NB4 (cell line): ENCODE measurements at places on chromosomes 3 and 15.

DNA sequence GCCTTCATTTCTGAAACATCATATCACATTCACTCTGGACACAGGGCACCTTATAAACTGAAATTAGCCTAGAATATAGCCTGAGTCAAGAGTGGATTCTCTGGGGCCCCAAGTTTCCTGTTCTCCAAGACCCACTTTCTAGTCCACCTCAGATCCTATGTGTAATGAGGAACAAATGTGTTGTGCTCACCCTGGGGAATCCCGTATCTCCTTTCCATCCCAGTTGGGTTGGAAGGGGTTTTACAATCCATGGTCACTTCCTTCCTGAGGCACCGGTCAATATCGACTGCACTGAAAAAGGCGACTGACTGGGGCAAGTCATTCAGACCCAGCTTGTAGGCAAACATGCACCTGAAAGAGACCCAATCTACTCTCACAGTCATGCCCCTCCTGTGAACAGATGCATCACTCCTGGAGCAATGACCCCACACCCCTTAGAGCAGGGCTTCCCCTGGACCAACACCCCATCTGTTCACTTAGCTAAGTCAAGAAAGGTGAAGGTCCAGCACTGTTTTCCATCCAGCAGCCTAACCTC is 17.4 kb downstream of the POLG start:
- DNase-seq, result no peak

DNA sequence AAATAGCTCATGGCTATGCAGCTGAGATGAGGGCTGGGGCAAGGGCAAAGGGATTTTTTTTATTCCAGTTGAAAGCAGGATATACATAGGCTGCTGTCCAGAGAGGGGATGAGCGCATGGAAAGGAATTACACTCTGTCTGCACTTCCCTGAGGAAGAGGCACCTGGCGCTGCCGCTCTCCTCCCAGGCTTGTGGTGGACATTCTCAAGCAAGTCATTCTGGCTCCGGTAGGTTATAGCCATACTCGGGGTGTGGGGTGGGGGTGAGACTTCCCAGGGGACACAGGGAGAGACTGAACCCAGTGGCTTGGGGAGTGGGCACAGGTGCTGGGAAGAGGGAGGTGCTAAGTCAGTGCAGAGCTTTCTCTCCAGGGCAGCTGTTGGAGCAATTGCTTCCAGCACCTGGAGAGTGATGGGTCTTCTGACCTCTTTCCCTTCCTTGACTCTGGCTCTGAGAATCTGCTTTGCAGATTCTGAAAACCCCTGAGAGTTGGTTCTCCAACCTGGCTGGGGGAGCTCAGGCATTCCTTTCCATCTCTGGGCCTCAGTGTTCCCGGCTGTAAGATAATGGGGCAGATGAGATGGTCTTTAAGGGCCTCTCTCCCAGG is 24.3 kb downstream of the CYP8B1 start:
- DNase-seq, result no peak

DNA sequence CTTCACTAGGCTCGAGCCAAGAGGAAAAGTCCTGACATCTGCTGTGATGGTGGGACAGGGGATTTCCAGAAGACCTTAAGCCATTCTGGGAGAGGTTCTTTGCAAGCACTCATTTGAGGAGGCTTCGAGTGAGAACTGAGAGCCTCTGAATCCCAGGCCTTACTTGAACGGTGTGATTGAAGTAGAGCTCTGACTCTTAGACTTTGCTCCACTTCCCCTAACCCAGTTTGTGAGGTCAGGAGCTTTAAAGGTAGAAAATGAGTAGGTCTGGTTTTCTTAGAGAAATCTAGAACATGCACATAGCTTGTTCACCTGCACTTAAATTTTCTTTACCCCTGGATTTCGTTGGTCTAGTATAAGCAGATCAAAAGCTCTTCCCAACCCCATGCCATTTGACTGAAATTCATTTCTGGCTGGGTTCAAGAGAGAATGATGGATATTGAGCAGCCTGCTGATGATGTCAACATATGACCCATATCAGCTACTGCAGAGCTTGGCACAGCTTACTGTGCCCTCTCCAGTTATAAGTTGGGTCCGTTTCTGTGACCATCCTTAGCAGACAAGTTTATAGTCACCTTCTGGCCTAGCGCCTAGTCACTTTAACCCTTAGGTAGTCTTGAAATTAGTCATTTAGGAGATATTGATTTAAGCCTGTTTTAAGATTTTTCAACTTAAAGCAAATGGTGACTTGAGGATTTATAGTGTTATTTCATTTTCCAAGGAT is 229.2 kb upstream of the CHRM5 start:
- no peak for DNase-seq

- DNase-seq, result no peak
Measured at GRCh38 chr3:157746391-157746790, 243.2 kb upstream of the VEPH1 start.

DNA sequence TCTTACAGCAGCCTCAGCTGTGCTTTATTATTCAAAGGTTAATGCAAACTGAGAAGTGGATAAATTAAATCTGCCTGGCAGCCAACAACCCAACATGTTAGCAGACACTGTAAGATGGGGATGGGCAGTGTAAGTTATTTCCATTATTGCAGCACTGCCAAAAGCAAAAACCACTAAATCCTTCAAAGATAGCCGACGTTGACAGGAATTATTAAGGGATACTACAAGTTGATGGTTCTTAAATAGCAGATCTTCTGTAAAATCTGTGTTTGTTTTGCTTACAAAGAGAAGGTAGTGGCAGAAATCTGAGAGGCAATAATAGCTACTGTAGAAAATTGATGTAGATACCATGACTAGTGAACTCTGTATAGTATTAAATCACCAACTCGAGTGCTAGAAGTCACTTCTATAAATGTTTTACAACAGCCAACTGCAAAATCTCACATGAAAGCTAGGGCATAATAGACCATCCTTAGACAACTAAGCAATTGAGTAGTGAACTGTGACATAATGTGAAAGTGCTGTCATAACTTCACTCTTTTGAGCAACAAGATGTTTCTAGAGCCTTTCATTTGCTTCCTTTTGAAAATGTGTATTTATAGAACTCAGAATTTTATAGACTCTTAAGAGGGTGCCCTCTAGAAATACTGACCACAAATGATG is 278.6 kb downstream of the UBE2E2 start:
- DNase-seq, result no peak

DNA sequence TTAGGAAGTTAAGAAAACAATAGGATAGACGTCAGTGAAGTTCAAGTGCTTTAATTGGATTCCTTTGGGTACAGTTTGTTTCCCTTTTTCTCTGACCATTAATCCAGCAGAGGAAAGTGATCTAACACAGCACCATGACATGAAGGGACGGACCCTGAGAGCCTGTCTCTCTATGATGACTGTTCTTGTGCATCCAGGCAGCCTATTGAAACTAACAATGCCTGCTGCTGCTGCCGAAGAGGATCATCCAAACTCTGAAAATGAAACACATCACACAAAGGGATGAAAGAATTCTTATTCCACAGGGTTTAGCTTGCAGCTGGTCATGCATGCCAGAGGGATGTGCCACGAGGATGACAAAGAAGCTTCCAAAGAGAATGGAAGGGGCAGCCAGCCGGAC is 75.5 kb downstream of the ZBTB20 start:
- DNase-seq, result no peak

DNA sequence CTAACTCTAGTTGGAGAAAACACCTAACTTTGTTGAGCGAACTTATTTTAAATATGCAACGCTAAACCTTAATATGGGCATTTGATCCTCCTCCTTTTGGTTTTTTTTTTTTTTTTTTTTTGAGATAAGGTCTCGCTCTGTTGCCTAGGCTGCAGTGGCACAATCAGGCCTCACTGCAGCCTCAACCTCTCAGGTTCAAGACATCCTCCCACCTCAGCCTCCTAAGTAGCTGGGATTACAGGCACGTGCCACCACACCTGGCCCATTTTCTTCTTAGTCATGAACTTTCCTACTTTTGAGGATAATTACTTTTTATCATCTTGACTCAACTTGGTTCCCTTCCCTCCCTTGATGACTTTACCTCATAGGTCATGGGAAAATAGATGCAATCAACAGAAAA is 3.9 kb downstream of the NUSAP1 start:
- DNase-seq, result no peak

- DNase-seq, result no peak
Measured at GRCh38 chr3:141427764-141428163, 59.1 kb upstream of the RASA2 start.

- no peak for DNase-seq
Measured at GRCh38 chr15:59157396-59157795, 49.2 kb upstream of the LDHAL6B start.

DNA sequence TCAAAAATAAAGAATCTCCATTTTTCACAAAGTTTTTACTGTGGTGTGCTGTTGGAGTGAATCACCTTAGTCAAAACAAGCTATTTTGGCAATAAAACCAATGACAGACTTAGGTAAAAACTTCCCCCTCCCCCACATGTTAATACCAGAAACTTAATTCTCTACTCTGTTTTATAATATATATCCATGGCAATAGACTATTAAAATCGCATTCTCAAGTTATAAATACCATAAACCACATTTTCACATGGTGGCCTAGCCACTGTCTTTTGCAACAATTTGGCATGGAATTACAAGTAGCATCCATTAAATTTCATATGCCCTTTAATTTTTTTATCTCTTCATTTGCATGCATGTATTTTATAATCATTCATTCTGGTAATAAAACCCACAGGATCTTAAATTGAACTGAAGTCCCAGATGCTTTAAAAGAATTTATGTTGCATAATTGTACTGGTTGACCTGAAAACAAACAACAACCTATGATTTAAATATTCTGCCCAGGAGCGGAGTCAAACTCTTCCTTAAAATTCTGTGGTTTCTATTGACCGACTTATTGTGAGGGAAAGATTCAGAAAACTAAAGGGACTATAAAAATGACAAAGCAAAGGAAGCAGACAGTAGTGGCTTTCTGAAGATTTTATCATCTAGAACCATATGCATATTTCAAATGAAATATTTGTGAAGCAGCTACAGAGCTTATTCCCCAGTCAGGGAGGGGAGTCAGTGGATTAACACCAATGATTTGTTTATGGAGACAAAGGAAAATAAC is 229.0 kb upstream of the TBL1XR1 start:
- no peak for DNase-seq

- DNase-seq, result no peak
Measured at GRCh38 chr3:24149032-24149431, 203.9 kb downstream of the NR1D2 start.

- DNase-seq, result no peak
Measured at GRCh38 chr15:88344786-88345185, 88.2 kb upstream of the NTRK3 start.

- no peak for DNase-seq
Measured at GRCh38 chr15:92460023-92460422, 66.3 kb downstream of the ST8SIA2 start.

GRCh38 chr3:109731639-109732473 is 394.5 kb upstream of the DPPA4 start:
- DNase-seq, result peak; percentile 47

- peak; percentile 6 for DNase-seq
Measured at GRCh38 chr3:114624571-114625181, 330.8 kb downstream of the TIGIT start.

DNA sequence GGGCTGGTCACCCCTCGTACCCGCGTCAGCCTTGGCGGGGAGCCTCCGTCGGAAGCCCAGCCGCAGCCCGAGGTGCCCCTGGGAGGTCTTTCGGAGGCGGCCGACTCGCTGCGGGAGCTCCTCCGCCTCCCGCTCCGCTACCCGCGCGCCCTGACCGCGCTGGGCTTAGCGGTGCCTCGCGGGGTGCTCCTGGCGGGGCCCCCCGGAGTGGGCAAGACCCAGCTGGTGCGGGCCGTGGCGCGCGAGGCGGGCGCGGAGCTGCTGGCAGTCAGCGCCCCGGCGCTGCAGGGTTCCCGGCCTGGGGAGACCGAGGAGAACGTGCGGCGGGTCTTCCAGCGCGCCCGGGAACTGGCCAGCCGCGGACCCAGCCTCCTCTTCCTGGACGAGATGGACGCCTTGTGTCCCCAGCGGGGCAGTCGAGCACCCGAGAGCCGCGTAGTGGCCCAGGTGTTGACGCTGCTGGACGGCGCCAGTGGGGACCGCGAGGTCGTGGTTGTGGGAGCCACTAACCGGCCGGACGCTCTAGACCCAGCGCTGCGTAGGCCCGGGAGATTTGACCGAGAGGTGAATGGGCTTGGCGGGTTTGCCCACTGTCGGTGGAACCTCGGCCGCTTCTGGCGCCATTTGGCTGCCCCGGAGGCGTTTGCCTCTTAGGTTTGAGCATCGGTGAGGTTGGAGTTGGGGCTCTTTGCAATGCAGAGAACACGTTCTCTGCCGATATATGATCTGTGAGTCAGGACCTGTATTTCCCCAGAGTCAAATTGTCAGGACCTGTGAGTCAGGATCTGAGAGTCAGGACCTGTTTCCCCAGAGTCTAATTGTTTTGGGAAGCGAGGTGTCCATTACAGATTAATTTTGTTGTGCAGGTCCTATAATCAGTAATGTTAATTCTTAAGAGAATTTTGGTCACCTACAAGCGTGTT is 24.9 kb upstream of the GATM start:
- DNase-seq, result peak; percentile 66

DNA sequence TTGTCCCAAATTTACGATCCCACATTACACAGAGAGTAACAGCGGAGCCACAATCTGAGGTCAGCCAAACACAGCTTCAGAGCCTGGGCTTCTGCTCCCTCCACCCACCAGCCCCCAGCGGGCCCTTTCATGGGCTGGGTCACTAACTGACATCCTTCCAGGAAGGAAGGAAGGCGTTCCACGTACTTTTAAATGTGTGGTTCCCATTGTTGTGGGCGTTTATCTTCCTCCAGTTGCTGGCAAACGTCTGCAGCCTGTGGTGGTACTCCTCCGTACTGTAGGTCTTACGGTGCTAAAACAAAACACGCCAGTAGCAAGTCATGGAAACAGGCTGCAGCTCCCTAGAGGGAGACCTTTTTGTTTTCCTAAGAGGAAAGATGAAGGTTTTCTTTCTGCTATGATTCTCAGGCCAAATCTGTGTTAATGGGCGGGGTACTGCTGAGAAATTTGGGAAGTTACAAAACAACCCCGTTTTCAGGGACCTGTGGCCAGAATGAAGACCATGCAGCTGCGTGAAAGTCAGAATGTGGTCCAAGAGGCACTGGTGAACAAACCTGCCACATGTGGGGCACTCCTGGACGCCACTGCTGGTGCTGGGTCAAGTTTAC is 7.6 kb downstream of the CTSH start:
- peak; percentile 95 for DNase-seq

DNA sequence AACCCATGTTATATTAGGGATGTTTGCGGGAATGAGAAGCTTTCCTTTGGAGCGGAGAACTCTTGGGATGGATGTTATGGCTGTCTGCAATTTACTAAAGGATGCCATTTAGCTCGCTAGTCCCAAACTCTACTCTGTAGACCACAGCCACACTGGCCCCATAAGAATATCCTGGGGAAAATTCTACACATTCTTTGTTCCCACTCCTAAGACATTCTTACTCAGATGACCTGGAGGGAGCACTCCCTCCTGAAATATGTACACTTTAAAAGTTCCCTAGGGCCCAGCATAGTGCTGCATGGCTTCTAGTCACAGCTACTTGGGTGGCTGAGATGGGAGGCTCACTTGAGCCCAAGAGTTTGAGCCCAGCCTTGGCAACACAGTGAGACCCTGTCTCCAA is 288.7 kb upstream of the RORA start:
- DNase-seq, result no peak

GRCh38 chr3:53067567-53067966 is 21.7 kb upstream of the SFMBT1 start:
- peak; percentile 48 for DNase-seq

GRCh38 chr3:31352331-31352730 is 180.4 kb upstream of the STT3B start:
- DNase-seq, result no peak
